ENCODE measurements at places on chromosomes 1 and 21.

- no peak for DNase-seq
Observed at GRCh38 chr1:75736016-75736415, 11.5 kb downstream of the ACADM start.

DNA sequence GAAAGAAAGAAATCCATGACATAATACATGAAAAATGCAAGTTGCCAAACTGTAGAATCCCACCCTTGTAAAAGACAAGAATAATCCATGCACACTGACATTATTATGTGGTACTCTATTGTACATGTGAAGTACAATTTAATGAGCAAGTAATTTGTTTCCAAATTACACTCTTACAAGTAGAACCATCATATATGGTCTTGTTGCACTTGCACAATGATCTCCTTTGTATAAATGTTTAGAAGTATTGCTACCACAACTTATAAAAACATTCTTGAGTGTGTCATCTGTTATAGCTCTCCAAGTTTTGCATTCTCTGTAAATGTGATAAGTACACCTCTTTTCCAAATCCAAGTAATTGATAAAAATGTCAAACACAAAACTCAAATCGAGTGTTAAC is 29.1 kb upstream of the ZNF281 start:
- no peak for DNase-seq

- no peak for DNase-seq
Observed at GRCh38 chr1:242847390-242847993, 323.0 kb upstream of the PLD5 start.

DNA sequence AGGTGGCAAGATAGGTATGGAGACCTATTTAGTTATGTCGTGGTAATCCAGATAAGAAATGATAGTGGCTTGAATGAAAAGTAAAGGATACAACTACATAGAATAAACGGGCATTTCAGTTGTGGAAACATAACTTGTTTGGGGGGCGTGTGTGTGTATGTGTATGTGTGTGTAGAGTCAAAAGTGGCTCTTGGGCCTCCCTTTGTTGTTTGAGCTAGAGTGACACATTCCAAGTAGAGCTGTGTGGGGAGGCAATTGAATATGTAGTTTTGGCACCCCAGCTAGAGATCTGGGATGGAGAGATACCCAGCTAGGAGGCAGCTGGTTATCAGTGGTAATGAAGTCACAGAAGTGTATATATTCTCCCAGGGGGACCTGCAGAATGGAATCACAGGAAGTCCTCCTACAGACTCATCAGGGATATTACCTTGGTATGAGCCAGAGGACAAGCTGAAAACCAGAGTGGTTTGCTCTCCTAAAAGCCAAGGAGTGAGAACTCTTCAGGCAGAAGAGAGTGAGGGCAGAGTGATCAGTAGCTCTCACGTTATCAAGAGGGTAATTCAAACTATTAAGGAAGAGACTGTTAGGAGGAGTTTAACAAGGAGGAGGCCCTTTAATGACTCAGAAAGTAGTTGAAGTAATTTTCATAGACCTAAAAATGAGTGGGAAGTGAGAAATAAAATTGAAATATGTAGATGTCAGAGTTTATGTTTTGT is 5.1 kb downstream of the CR1L start:
- DNase-seq = no peak

- peak; percentile 50 for DNase-seq
Observed at GRCh38 chr1:204366759-204367158, 7.0 kb upstream of the PLEKHA6 start.

DNA sequence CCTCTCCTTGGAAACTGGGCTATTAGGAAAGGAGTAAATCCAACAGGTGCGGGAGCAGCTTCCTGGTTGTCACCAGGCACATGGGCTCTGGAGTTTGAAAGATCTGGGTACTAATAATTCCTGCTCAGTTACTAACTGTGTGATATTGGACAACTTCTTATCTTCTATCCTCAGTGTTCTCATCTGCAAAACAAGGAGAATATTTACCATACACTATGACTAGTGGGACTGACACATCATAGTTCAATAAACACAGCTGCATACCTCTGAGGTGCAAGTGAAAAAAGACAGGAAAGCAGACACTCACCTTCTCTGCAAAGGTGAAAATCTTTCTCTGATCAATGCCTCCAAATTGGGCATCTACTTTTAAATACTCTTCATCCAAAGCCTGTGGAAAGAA is 19.7 kb downstream of the YARS1 start:
- DNase-seq = no peak

DNA sequence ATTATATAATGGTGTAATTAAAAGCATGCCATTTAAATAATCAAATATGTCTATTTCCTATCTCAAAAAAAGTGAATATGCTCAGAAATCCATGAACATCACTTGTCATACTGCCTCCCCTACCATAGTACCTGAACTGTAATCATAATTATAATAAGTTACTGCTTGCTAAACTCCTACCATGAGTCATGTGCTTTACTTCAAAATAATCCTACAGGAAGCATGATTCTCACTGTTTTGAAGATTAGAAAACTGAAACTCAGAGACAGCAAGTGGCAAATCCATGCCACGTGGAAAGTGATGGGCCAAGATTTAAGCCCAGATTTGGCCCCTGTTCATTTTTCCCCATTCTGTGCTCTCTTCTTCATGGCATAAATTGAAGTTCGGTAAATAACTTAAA is 5.2 kb downstream of the LRRC7 start:
- DNase-seq = no peak

DNA sequence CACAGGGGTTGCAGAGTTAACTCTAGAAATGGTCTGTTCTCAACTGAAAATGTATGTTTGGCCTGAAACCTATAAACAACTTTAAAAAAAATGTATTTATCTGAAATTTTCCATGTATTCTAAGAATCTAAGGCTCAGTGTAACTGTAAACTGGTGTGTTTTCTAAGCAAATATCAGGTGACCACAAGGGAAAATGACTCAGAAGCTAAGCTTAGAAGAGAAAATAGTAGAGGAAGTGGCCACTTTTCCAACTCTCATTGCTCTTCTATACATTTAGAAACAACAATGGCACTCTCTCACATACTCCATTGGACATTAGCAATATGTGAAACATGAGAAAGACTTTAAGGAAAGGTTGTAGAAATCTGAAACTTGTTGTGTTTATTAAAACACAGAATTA is 7.5 kb downstream of the TNFSF18 start:
- no peak for DNase-seq

- no peak for DNase-seq
Observed at GRCh38 chr1:5881526-5882222, 110.6 kb downstream of the NPHP4 start.

- no peak for DNase-seq
Observed at GRCh38 chr1:28450561-28450960, 55.3 kb upstream of the RCC1 start.

DNA sequence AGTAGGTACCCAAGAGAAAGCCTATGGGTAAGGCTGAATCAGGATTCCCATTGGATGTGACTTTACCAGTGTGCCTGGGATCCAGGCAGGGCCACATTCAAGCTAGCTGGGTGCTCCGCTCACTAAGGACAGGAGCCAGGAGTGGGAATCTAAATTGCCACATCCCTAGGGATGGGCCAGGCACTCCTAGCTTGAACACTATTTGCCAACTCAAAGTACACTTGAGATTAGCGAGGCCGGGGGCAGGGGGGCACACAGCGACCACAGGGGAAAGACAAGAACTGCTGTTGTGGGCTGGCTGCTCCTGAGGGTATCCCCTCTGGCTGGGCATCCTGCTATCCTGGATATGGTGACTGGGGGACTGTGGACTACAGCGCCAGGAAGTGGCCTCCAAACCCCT is 4.3 kb downstream of the SLC45A3 start:
- DNase-seq = peak; percentile 63

GRCh38 chr1:77834771-77835334 is 53.6 kb upstream of the NEXN start:
- no peak for DNase-seq

GRCh38 chr1:14495996-14496395 is 102.5 kb upstream of the KAZN start:
- DNase-seq = no peak

GRCh38 chr21:25938658-25939395 is 204.1 kb downstream of the GABPA start:
- no peak for DNase-seq

GRCh38 chr1:200128944-200129879 is 101.7 kb downstream of the NR5A2 start:
- no peak for DNase-seq
